ENCODE measurements at places on chromosomes 3 and 15.

DNA sequence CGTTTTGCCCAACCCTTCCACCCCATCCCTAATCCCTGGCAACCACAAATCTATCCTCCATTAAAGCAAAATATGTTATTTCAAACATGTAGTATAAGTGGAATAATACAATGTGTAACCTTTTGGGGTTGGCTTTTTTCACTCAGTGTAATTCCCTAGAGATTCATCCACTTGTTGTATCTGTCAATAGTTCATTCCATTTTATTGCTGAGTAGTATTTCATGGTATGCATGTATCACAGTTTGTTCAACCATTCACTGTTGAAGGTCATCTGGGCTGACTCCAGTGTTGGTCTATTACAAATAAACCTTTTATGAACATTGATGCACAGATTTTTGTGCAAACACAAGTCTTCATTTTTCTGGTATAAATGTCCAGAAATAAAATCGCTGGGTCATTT, 38.8 kb downstream of the BSN start:
- DNase-seq: no peak

- DNase-seq: no peak
Measured at GRCh38 chr3:156530980-156531379, 23.9 kb downstream of the SSR3 start.

DNA sequence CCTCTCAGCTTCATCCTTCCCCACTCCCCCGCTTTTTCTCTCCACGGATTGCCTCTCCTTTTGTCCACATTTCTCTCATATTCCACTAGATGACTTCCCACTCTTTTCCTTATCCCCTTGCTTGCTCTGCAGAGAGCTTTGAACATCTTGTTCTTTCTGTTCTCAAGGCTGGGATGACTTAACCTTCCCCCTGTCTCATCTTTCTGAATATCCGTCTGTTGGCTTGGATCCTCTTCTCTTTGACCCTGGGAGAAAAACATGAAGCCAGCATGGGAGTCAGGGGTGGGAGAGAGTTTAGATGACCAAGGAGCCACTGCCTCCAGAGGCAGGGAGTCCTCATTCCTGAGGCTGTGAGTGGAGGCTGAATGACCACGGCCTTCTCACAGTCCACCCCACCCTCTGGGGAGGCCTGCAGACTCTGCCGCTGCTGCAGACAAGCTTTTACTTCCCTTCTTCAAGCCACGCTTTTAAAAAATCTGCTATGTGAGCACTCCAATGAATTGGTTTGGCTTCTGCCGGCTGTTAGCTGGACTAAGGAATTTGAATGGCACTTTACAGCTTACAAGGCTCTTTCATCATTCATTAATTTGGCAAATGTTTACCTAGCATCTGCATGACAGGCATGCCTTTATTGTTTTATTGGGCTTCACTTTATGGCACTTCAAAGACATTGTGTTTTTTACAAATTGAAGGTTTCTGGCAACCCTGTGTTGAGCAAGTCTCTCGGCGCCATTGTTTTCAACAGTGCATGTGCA, 111.6 kb upstream of the SLC6A6 start:
- no peak for DNase-seq

GRCh38 chr3:193841581-193841980, 248.6 kb downstream of the OPA1 start:
- no peak for DNase-seq

DNA sequence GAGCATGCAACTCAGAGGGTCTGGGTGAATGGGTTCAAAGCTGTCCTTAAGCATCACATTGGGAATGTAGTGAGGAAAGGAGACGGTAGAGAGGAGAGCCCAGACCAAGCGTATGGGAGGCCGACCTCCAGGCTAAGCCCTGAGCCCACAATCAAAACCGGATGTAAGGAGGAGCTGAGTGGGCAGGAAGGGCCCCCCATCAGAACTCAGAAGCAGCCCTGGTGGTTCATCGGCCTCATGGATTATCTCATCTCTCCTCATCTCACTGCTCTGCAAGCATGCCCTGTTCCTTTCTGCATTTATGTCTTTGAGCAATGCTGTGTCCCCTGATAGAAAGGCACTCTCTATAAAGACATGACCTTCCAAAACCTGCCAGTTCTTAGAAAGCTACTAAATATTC, 6.2 kb downstream of the HDC start:
- no peak for DNase-seq

- no peak for DNase-seq
Measured at GRCh38 chr15:39785139-39785538, 2.5 kb upstream of the FSIP1 start.

DNA sequence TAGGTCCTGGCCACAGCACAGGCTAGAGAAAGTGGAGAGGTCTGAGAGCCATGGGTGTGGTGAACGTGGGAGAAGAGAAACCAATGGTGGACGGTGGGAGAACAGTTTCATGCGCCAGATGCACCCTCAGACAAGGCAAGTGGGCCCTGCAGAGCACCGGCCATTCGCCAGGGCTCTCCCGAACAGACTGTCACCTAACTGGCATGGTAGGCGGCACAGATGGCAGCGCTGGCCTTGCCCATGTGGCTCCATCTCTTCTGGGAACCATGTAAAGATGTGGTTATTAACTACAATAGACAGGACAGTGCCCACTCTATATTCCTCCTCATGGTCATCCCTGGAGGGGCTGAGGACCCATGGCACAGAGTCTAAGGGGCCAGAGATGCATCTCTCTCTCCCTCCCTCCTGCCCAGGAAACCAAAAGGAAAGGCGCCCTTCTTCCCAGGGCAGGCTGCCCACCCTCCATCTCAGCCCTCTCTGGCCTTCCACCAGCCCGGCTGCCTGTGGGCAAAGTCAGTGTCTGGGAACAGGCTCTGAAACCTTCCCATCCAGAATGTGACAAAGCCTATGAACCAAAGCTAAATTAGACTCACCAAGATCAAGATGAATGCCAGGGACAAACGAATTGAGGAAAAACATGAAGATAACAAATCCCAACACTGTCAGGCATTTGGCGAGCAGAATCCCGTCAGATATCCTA, 147.8 kb downstream of the OCA2 start:
- DNase-seq: no peak

GRCh38 chr3:191348098-191348497, 17.8 kb upstream of the UTS2B start:
- DNase-seq: no peak

- DNase-seq: no peak
Measured at GRCh38 chr3:96706509-96706908, 107.9 kb upstream of the EPHA6 start.

DNA sequence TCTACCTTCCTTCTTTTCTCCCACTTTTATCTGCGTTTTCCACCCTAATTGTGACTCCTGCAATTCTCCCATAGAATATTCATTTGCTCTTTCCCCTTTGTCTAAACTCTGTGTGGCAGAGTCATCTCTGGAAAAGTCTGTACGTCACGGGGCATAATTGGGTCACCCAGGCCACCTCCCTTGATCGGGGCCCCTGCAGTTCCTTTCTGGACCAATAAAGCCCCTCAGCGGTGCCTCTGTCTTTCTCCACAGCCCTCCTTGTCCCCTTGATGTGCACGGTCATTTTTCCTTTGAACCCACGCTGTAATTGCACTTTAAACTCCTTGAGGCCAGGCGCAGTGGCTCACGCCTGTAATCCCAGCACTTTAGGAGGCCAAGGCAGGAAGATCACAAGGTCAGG, 10.7 kb downstream of the UPK1B start:
- DNase-seq: no peak

DNA sequence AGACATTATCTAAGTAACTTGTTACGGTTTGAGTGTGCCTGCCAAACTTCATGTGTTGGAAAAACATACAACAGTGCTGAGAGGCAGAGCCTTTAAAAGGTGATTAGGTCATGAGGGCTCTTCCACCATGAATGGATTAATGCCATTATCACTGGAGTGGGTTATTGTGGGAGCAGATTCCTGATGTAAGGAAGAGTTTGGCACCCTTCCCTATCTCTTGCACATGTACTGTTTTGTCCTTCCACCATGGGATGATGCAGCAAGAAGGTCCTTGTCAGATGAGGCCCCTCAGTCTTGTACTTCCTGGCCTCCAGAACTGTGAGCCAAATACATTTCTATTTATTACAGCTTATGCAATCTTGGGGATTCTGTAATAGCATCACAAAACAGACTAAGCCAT, 413.9 kb downstream of the EPHA3 start:
- DNase-seq: no peak

Data from stimulated activated CD4-positive, alpha-beta T cell treated with anti-CD3 and anti-CD28 coated beads, Interleukin-12 subunit alpha, Interleukin-12 subunit beta, amount 100 ng/mL, for 24 hours (primary cell).